ENCODE measurements at places on chromosomes 3 and 15. TPM values are rescaled to one million over a fixed set of nuclear protein-coding genes. Genes with fewer than 3 reads are reported as not detected.

The ZBTB47 gene
- polyA plus RNA-seq = 6.0 TPM

The GOLGA6A gene
- polyA plus RNA-seq = 0.02 TPM

The SAXO2 gene
- polyA plus RNA-seq = 0.47 TPM

The CCDC13 gene
- 1.0 TPM for polyA plus RNA-seq

The SPATA12 gene
- 0.02 TPM for polyA plus RNA-seq

The IL20RB gene
- polyA plus RNA-seq = 83.2 TPM

The PRTG gene
- 0.10 TPM for polyA plus RNA-seq

The LDHAL6B gene
- polyA plus RNA-seq = not detected
